ENCODE measurements at places on chromosomes 7 and 10.
A peak's percentile ranks its signal among the peaks of the same experiment; 100 is the strongest.

DNA sequence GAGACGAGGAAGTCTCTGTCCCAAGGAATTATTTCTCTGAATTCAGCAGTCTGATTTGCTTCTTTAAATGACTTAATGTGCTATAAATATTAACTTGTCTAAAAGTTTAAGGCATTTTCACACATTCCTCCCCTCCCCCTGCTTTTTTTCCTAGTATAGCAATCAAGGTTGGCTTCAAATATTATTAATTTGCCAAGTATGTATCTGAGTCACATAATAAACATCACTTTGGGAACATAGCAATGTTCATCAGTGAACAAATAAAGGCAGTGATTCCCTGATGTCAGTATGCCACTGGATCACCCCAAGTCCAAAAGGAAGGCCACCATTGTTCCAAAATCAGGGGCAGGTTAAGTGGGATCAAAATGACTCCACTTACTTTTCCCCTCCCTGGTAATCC is 40.5 kb downstream of the PDE6C start:
- DNase-seq = no peak

- peak; percentile 27 for DNase-seq
These were observed 18.4 kb upstream of the CCDC71L start for GRCh38 chr7:106679153-106679931.

DNA sequence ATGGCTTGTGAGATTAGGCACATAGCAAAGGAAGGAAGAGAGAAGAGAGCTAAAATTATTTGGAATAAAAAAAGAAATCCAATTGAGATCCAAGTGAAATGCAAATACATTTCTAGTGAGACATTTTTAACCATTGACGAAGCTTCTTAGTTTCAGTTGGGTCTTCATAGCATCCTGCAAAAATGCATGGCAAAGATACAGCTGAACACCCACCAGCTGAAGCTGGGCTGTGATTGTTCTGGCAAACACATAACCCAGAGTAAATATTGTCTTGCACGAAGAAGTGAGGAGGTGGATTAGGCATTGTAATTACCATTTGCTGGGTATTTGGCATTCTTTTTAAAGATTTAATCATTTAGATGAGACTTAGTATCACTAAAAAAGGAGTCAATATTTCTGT is 409.4 kb downstream of the GRM8 start:
- DNase-seq = no peak

GRCh38 chr7:11776039-11776438 is 56.0 kb downstream of the THSD7A start:
- DNase-seq = no peak

DNA sequence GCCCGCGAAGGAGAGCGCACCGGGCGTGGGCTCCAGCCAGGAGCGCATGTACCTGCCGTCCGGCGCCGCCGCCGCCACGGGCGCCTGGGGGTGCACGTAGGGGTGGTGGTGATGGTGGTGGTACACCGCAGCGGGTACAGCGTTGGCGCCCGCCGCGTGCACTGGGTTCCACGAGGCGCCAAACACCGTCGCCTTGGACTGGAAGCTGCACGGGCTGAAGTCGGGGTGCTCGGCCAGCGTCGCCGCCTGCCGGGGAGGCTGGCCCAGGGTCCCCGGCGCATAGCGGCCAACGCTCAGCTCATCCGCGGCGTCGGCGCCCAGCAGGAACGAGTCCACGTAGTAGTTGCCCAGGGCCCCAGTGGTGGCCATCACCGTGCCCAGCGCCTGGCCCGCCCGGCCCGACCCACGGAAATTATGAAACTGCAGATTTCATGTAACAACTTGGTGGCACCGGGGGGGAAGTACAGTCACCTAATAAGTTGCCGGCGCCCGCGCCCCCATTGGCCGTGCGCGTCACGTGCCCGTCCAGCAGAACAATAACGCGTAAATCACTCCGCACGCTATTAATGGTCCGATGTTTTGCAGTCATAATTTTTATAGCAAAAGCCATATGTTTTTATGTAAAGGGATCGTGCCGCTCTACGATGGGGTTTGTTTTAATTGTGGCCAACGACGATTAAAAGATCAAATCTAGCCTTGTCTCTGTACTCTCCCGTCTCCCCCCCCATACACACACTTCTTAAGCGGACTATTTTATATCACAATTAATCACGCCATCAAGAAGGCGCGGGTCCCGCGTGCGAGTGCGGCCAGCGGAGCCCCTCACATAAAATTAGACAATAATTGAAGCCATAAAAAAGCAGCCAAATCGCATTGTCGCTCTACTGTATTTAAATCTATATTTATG is at the start of gene HOXA9:
Gene HOXA9 (minus strand): TSS at position 449 of the 907 bp plus-strand sequence. CDS start 80 bp downstream, at position 369.
- no peak for DNase-seq

DNA sequence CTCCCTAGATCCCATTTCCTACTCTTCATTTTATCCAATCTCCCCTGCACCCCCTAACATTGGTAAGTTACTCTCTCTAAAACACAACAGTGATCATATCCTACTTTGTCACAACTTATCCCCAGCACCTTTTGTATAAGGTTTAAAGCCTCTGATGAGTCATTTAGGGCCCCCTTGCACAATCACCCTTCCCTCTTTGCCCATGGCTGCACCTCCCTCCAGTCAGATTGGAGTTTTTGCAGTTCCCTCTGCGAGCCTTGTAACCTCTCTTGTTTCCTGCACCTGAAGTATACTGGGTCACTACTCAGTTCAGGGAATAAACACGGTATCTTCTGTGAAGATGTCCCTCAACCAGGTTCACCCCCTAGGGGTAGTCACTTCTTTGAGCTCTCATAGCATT is 55.9 kb upstream of the ADRB1 start:
- DNase-seq = no peak

DNA sequence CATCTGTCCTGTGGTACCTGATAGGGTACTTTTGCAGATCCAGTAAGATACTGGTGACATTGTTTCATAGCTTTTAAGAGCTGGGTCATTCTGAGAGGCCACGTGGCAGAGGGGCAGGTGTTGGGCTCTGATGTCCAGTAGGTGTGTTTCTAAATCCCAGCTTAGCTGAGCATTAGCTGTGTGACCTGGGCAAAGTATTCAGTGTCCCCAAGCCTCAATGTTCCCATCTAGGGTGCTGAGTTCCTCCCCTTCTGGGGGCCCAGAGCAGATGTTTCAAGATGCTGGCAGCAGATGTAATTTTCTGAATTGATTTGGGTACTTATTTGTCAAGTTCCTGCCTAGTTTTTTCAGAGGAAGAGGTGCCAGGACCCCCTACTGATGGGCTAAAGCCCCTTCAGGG is 52.9 kb downstream of the NEURL1 start:
- no peak for DNase-seq

- no peak for DNase-seq
These were observed 33.7 kb upstream of the CXCL12 start for GRCh38 chr10:44418637-44419036.

- no peak for DNase-seq
These were observed 4.6 kb upstream of the RASSF4 start for GRCh38 chr10:44954962-44955361.

DNA sequence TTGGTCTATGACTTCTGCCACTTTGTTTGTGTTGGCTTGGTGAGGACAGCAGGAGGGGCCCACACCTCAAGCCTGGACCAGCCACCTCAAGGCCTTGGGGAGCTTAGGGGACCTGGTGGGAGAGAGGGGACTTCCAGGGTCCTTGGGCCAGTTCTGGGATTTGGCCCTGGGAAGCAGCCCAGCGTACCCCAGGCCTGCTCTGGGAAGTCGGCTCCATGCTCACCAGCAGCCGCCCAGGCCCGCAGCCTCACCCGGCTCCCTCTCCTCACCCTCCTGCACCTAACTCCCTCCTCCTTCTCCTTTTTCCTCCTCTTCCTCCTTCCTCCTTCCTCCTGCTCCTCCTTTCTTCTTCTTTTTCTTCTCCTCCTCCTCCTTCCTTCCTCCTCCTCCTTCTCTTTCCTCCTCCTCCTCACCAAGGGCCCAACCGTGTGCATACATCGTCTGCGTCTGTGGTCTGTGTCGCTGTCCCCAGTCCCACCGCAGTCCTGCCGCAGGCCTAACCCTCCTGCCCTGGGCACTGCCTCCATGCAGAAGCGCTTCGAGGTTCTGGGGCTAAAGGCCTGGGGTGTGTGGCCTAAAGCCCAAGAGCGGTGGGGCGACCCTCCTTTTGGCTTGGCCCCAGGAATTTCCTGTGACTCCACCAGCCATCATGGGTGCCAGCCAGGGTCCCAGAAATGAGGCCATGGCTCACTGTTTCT is 5.3 kb downstream of the EN2 start:
- DNase-seq = no peak

- no peak for DNase-seq
These were observed 179.9 kb downstream of the SEMA3E start for GRCh38 chr7:83469076-83469475.

- no peak for DNase-seq
These were observed 10.8 kb downstream of the ANTXRL start for GRCh38 chr10:46297406-46298204.

DNA sequence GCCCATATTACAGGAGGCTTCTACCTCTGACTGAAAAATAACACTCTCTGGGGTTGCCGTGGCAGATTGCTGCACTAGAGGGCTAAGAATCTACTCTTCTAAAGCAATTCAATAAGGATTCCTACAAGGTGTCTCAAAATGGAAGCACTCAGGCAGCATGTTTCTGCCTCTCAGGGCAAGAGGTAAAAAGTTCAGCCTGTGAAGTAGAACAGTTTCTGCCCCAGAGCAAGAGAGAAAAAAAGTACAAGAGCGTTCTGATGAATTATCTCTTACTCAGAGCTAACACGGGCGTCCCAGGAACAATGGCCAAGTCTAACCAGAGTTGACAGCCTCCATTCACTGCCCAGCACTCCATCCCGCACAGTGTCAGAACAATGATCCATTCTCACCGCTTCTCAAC is 71.3 kb upstream of the TES start:
- no peak for DNase-seq

DNA sequence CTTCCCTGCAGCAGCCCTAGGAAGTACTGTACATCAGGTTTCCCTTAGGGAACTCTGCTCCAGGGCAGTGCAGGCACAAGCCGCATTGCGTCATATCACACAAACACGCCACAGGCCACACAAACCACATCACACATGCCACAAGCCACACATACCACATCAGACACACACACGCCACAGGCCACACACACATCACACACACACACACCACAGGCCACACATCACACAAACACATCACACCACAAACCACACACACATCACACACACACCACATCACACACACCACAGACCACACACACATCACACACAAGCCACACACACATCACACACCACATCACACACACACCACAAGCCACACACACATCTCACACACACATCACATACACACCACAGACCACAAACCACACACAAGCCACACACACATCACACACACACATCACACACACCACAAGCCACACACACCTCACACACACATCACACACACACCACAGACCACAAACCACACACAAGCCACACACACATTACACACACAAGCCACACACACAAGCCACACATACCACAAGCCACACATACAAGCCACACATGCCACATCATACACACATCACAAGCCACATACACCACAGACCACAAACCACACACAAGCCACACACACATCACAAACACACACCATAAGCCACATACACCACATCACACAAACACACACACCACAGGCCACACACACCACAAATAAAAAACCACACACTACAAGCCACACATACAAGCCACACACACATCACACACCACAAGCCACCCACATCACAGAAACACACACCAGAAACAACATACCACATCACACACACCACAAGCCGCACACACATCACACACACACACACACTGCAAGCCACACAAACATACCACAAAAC is 53.4 kb downstream of the TMEM209 start:
- no peak for DNase-seq

GRCh38 chr10:22656036-22656435 is 58.3 kb downstream of the PIP4K2A start:
- no peak for DNase-seq

DNA sequence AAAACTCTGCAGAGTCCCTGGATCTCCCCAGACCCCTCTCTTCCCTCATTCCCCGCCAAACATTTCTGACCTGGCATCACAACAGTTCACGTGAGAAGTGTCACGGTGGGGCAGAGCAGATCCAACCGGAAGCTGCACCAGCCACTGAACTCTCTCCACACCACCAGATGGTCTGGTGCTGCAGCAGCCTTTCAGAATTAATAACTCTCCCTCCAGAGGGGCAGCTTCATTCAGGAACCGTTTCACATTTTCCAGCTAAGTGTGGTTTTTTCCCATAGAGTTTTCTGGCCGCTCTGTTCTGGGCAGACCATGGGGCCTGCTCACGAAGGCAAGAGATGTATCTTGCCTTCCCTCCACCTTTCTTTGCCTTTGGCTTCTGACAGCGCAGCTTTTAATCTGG is 486.7 kb upstream of the GALNT17 start:
- no peak for DNase-seq

GRCh38 chr10:129500617-129501339 is 33.7 kb downstream of the MGMT start:
- DNase-seq = no peak

DNA sequence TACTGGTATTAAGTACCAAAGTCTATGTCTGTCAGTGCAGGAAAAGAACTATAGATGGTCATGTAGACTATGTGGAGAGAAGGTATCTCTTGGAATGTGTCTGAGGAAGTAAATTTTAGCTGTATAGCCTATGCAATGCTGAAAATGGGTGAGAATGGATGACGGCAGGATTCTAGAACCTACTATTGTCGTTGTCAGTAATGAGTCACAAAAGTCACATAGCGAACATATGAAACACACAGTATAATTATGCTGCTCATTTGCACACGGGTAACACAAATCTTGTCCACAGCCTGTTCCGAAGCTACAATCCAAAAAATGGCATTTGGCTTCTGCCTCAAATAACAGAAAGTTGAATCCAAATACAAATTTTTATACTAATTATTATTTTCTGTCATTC is 33.6 kb upstream of the KMT2E start:
- DNase-seq = no peak

DNA sequence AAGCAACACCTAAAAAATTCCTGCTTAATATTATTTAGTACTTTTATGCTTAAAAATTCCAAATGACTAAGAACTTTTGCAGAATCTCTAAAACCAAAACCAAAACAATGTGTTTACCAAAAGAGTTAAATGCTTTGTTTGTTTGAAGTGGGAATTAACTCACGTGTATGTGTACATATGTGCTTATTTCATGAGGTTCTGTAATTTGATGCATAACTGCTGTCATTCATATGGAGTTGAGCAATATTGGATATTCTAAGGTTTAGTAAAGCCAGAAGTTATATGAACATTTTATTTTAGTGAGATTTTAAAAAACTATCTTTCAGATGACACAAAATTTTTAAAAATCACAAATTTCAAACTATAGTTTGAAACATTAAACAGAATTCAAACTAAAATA is 157.1 kb downstream of the PIP4K2A start:
- DNase-seq = no peak

DNA sequence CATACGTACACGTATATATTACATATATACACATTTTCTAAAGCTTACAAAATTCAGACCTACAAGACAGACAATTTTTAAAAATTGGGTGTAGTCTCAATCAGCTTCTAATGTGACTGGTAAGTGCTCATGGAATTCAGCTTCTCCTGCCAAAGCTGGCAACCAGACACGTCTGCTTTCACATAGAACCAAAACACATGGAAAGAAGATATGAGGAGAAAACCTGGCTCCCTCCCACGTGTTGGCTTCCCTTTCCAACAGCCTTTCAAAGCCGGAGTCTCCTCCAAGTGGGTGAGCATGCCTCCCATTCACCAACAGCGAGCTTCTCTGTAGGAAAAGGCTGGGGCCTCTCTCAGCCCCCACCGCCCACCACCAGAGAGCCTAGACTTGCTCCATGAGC is 33.4 kb downstream of the CDCA7L start:
- DNase-seq = no peak

- no peak for DNase-seq
These were observed 200.6 kb downstream of the PTPRN2 start for GRCh38 chr7:158386866-158387545.
